ENCODE measurements at places on chromosomes 16 and 17.

DNA sequence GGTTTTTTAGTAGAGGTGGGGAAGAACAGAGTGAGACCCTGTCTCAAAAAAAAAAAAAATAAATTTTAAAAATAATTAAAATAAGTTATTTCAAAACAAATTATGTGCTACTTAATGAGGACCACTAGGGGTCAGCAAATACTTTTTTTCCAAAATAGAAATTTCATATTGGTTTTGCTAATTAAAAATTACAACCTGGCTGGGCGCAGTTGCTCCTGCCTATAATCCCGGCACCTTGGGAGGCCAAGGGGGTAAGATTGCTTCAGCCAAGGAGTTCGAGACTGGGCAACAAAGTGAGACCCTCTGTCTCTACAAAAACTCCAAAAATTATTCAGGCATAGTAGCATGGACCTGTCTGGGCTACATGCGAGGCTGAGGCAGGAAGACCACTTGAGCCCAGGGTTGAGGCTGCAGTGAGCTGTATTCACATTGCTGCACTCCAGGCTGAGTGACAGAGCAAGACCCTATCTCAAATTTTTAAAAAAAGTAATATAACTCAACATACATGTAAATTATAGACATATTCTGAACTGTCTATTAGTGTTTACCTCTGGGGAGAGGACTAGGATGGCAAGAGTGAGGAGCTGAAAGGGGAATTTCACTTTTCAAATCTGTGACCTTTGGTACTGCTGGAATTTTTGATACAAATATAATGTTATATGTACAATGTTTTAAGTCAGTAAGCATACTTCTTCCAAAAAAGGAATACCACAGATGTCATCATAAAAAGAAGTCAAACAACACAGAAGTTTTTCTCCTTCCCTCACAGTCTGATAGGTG lies 8.1 kb downstream of the MEIOB start:
- no peak for DNase-seq

- no peak for DNase-seq
These were observed 17.9 kb upstream of the ZFHX3 start for GRCh38 chr16:73065632-73066330.

GRCh38 chr16:28092721-28093384 lies 29.3 kb upstream of the GSG1L start:
- DNase-seq: no peak

- DNase-seq: no peak
These were observed 318.3 kb downstream of the PHKB start for GRCh38 chr16:47779201-47780016.

DNA sequence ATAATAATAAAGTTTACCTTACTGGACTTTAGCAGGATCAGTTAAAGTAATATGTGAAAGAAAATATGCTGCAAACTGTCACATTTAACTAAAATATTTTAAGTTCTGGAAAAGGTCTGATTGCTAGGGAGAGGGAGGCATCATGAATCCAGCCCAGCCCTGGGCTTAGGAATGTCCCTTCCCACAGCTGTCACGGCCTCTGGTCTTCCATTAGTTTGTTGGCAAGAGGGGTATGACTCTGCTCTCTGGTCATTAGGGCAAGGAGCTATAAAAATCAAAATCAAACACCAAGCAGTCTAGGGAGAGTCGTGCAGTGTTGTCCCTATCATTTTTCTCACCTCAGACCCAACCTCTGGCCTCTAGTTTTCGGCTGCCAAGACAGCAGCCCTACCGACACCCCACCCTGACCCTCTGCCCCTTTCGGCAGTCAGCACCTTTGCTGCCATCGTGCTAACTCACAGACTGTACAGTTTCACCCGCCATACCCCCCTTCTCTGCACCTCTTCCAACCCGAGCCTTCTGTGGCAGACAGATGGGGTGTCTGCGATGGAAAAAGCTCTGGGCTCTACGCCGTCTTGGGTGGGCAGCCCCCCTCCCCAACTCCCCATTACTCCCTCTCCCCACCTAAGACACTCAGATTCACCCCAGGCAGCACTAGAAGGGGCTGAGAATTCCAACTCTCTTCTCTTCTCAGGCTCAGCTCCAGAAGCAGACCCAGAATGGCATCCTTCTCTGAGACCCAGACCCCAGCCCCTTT lies 41.4 kb downstream of the NEUROD2 start:
- no peak for DNase-seq

- no peak for DNase-seq
These were observed 41.9 kb upstream of the CRHR1 start for GRCh38 chr17:45742251-45742650.

GRCh38 chr17:78832541-78832810 lies 8.1 kb downstream of the USP36 start:
- DNase-seq: no peak

DNA sequence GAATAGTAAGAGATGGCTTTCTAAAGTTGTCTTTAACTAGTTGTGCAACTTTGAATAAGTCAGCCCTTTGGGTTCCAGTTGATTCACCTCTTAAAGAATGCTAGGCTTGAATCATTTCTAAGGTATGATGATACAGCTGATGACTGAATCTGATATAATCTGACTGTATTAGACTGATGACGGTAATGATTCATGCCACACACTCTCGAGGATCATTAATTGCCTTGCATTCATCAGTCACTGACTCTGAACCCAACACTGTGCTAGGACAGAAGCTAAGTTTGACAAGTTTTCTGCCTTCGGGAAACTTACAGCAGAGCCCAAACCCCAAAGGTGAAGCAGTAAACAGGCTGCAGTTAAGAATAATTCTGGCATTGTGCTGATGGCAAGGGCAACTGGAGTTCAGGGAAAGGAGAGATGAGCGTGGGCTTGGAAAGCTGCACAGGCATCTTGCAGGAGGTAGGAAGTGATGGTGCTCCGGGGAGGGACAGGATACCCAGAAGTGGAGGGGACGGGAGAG lies 25.8 kb downstream of the ASIC2 start:
- DNase-seq: no peak

DNA sequence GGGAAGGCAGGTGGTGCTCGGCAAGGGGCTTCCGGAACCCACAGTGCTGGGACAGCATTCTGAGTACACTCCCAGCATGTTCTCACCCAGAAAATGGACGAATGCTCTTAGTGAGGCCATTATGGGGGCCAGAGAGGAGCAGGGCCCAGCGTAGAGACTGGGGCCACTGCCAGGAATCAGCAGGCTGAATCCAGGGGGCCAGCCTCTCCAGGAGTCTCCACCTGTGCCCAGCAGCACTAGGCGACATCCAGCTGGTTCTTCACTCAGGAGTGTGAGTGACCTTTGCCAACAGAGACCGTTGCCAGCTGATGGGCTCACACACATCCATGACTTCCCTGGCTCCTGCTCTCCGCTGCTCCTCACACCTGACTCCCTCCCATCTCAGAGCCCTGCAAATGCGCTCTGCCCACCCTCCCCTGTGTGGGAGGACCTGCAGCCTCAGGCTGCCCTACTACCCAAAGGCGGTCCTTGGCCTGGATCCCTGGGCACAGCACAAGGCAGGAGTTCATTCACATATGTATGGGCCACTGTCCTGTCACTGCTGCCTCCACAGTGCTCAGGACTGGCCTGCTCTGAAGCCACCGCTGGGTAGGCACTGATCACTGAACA lies 5.1 kb downstream of the RHBDF1 start:
- no peak for DNase-seq

- no peak for DNase-seq
These were observed 82.2 kb downstream of the PLXDC1 start for GRCh38 chr17:39069114-39069756.

- DNase-seq: no peak
These were observed 74.9 kb downstream of the VAT1L start for GRCh38 chr16:77863250-77863649.

- no peak for DNase-seq
These were observed 147.3 kb downstream of the CCDC182 start for GRCh38 chr17:57597531-57598453.

DNA sequence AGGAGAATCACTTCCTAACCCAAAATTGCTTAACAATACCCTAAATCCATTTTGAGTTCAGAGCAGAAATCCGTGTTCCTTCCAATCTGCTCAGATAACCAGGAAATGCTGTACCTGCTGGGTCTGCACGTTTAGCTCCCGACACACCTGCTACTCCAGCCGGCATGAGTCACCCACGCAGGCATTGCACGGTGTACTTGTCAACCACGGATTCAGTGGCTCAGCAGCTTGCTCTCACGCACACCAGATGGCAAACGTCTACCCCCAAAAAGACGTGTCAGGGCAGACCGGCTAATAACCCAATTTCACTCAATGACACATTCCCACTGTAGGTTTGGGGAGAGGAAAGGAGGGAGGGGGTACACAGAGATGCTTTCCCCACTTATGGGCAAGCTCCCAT lies 468.1 kb downstream of the SOX9 start:
- no peak for DNase-seq

DNA sequence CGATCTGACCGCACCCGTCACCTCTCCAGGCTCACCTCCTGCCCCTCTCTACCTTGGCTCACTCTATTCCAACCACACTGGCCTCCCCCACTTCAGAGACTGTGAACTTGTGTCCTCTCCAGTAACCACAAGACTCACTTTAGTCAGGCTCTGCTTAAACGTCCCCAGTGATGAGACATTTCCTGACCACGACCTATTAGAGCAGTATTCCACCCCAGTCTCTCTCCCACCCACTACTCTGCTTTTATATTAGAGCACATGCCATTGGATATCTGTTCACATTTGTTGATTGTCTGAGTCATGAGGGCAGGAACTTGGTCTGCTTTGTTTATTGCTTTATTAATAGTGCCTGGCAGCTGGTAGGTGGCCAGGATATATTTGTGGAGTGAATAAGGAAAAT lies 20.1 kb downstream of the COX11 start:
- no peak for DNase-seq

DNA sequence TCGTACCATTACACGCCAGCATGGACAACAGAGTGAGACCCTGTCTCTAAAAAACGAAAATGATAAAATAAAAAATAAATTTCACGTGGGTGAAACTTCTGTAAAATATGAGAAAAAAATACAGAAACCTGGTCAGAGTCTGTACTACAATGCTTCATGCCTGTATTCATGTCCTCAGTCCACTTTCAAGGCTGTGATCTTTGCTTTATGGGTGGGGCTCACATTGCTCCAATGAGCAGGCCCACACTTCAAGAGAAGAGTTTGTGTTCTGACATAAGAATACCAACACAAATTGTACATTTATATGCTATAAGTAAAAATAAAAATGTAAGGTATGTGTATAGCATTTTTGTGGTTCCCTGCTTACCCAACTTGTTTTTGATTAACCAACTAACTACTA lies 32.2 kb upstream of the ABCA3 start:
- no peak for DNase-seq

DNA sequence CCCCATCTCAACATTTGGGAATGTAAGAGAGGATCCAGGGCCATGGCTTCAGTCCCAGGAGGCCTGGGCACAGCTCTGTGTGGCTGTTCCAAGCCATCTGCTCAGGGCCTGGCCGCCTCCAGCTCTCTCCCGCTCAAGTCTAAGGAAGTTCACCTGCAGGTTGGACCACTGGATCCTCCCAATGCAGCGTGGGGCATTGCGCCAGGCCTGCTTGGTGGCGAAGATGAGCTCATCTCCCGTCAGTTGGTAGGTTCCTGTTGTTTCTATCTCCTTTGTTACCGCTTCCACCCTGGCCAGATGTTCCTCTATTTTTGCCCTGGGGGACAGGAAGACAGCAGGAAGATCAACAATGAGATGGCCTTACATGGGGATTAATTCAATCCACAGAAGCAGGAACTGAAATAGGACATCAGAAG lies 17.5 kb downstream of the NOS2 start:
- DNase-seq: no peak

DNA sequence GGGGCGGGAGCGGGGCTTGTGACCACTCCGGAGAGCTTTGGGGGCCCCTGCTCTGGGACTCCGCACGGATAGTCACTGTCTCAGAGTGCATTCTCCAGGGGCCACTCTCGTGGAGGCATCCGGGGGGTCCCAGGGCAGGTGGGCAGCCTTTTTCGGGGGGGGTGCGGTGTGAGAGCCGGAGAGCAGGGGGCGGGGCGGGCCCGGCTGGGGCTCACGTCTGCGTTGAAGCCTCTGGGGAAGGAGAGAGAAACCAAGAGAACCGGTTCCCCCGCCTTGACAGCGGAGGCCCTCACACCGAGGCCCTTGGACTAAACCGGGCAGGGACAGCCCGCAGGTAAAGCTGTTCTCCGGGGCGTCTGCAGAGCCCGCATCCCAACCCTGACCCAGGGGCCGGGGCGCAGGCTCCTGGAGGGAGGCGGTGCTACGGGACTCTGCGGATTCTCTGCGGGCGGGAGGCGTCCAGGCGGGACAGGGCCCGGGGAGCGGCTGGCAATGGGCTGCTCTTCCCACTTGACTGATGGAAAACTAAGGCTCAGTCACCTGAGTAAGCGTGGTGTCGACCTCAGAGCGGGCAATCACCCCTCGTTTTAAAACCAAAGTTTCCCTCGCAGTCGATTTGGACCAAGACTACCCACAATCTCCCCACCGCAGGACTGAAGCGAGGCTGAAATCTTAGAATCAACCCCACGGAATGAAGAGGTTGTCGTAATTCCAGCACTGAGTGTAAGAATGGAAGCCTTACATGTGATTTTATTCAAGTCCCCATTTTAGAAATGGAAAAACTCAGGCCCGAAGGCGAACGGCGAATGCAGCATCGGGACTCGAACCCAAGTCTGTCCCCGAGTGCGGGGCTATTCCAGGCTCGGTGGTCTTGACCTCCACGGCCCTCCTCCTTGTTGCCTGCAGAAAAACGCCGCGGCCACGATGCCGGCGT lies 49.6 kb upstream of the AMZ2 start:
- DNase-seq: no peak

GRCh38 chr17:31559584-31560501 lies 168.4 kb downstream of the RAB11FIP4 start:
- DNase-seq: no peak

GRCh38 chr17:28518132-28518531 lies 12.0 kb downstream of the FOXN1 start:
- no peak for DNase-seq

- no peak for DNase-seq
These were observed 72.7 kb downstream of the ABCC1 start for GRCh38 chr16:16021988-16022682.

GRCh38 chr17:79691931-79692330 lies 38.8 kb upstream of the ENPP7 start:
- DNase-seq: no peak

GRCh38 chr16:745739-746138 lies 4.9 kb upstream of the CIAO3 start:
- DNase-seq: no peak

DNA sequence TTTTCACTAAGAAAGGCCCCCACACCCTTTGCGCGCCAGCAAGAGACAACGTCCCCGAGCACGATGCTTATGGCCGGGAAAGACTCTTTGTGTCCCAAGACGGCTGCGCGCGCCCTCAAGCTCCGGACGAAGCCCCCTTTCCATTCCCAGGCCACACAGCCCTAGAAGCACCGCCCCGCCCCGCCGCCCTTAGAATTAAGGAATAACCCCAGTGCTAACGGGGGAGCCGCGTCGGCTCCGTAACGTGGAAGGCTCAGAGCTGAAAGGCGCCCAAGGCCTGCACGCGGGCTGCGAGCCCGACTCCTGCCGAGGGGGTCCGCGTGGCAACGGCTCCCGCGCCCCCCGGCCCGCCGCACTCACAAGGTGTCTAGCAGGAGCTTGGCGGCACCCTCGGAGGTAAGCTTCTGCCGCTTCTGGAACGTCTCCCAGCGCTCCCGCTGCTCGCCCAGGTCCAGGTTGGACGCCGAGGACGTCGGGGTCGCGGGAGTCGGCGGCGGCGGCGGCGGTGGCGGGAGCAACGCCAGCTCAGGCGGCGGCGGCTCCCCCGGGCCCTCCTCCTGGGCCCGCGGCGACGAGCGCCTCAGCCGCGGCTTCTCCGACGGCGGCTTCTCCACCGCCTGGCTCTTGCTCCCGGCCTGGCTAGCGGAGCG lies 477 bp downstream of the CENPV start:
- DNase-seq: no peak

GRCh38 chr17:71494062-71494855 lies 626.6 kb upstream of the SOX9 start:
- no peak for DNase-seq

GRCh38 chr16:89491238-89491869 lies 993 bp upstream of the ANKRD11 start:
- no peak for DNase-seq
